Hematopoietic multipotent progenitor cell treated with erythropoietin and hydrocortisone succinate and interleukin-3 and kit ligand, for 8 days (in vitro differentiated cells): ENCODE measurements at places on chromosomes 2 and 18.

- no peak for DNase-seq
Observed at GRCh38 chr2:88927128-88927527, 235.7 kb downstream of the RPIA start.

GRCh38 chr2:45897842-45898241 is 246.4 kb downstream of the PRKCE start:
- DNase-seq, result no peak

DNA sequence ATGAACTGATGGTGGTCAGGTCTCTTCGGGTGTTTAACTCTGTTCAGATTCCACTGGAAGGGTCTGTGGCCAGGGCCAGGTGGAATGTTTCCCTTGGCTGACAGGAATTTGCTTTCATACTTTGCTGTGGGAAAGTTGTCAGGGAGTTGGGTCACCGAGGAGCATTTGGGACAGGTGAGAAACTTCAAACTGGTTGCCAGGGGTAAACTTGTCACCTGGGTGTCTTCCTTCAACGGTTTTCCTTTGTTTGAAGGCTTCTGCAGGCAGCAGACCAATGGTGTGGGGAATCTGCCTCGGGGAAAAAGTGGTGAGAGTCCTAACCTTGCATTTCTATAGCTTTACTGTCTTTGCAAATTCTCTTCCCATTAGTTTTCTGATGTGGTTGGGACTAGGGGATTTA is 92.2 kb downstream of the TGFA start:
- DNase-seq, result no peak

DNA sequence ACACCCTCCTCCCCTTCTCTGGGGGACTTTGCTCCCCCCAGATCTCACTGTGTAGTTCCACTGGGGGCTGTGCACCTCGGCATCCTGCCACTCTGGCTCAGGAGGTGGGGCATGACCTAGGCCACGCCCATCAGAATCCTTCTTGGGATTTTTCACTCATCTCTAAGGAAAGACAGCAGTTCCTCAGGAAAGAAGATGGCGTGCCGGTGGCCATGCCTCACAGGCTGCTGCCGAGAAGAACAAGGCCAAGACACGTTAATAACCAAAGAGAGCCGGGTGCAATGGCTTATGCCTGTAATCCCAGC is 3.2 kb downstream of the NMUR1 start:
- no peak for DNase-seq

DNA sequence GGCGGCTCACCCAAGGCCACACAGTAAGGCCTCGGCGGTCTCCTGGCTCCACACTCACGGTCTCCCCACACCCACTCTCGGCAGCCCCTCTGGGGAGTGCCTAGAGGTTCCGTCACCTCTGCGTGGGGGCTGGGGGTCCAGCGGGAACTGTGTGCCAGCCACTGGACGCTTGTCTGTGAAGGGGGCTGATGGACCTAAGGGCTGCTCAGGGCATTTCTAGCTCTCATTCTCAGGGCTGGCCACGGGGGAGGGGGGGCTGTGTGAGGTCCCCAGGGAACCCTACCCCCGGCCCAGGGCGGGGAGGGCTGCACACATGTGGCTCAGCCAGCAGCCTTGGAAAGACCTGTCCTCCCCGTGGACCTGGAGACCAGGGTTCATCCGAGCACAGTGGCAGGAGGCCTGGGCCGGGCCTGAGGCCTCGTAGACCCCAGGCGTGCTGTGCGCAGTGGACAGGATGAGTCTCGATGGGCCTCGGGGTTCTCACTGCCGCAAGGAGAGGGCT is 27.1 kb upstream of the ODC1 start:
- DNase-seq, result no peak
